Stimulated activated CD4-positive, alpha-beta T cell treated with anti-CD3 and anti-CD28 coated beads, Interleukin-1b, Interleukin-23, amount 100 ng/mL, for 1 hour (primary cell): ENCODE measurements at places on chromosomes 11 and 22.
A peak's percentile ranks its signal among the peaks of the same experiment; 100 is the strongest.

GRCh38 chr11:134560566-134561330 is 148.7 kb upstream of the B3GAT1 start:
- DNase-seq = no peak

DNA sequence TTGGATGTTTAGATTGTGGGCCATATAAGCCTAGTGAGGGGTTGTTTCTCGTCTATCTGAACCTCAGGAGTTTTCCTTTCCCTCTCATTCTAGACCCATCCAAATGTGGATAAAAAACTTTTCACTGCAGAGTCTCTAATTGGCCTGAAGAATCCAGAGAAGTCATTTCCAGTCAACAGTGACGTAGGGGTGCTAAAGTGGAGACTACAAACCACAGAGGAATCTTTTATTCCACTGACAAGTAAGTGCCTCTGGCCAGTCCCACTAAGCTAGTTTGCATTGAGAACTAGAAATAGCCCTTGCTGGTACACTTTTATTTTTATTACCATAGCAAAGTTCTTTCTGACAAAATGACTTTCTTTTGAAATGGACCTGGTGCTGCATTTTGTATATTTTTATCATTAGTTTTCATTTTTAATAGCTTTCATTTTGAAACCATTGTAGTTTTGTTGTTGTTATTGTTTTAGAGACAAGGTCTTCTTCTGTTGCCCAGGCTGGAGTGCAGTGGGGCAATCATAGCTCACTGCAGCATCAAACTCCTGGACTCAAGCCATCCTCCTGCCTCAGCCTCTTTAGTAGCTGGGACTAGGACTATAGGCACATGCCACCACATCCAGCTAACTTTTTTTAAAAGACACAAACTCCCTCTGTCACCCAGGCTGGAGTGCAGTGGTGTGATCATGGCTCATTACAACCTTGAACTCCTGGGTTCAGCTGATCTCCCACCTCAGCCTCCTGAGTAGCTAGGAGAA is 14.6 kb upstream of the PHLDB1 start:
- no peak for DNase-seq

- DNase-seq = no peak
Observed at GRCh38 chr11:5553343-5553742, 5.0 kb upstream of the OR52H1 start.

GRCh38 chr22:17997456-17997855 is 26.9 kb downstream of the MICAL3 start:
- no peak for DNase-seq

DNA sequence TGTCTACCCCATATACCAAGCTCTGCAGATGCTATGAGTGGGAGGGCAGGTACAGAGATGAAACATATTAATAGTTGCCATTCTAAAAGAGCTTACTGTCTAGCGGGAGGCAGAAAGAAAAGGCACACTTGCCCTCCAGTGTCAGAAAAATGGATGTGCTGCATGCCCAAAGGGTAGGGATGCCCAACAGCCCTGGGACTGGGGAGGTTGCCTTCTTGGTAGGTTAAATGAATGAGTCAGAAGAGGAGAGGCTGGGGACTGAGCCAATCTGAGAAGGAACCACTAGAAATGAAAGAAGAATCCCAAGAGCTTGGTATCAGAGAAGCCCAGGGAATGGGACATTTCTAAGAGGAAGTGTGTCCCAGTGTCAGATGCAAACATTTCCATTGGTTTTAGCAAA is 1.2 kb downstream of the BIRC3 start:
- peak; percentile 35 for DNase-seq

DNA sequence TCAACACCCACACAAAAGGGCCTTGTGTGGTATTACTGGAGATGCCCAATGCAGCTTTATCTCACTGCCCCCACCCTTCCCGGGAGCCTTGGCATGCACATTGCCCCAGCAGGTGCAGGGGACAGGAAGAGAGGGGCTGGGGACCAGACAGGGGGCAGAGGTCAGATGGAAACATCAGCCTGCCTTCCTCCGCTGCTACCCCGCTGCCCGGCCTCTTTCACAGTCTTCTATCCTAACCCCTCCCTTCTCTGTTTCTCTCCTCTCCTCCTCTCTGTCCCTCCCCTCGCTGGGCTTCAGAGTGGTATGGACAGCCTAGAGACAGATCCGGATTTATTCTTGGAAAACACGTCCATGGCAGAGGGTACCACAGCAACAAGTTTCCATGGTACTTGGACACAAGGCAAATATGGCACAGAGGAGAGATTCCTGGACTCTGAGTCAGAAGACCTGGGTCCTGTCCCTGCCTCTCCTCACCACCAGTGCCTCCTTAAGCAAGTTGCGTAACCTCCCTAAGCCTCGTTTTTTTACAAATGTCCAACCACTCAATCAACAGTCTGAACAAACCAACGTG is 8.3 kb upstream of the IGSF9B start:
- no peak for DNase-seq

DNA sequence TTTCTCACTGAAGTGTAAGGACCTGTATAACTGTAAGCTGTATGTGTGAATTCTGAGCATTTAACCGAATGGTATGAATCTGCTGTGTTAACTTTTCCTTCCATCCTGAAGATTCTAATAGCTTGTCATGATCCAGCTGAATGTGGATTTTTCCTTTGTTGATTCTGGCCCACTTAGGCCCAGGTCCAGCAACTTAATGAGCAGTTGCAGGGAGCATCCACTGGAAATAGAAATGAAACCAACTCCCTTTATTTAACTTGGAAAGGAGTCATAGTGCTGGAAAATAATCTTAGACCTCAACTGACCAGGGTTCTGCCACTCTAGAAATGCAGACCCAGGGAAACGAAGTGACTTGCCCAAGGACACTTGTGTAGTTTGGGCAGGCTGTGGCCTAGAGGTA is 142.3 kb upstream of the MTNR1B start:
- DNase-seq = no peak
